Ovary (tissue), 10 donors: ENCODE measurements at places on chromosomes 16 and 17. TPM values are rescaled to one million over a fixed set of nuclear protein-coding genes. Genes with fewer than 3 reads are reported as not detected.
A peak's percentile ranks its signal among the peaks of the same experiment; 100 is the strongest.

The C17orf67 gene
- polyA plus RNA-seq, result 1.5 TPM

The C16orf90 gene
- not detected for polyA plus RNA-seq

The KRTAP1-5 gene
- polyA plus RNA-seq, result not detected

The UTS2R gene
- polyA plus RNA-seq, result not detected

The NOL3 gene
- 17.9 TPM for polyA plus RNA-seq

The RASD1 gene
- polyA plus RNA-seq, result 27.7 TPM

The KIF19 gene
- 0.54 TPM for polyA plus RNA-seq

The RNPS1 gene
- polyA plus RNA-seq, result 85.2 TPM

DNA sequence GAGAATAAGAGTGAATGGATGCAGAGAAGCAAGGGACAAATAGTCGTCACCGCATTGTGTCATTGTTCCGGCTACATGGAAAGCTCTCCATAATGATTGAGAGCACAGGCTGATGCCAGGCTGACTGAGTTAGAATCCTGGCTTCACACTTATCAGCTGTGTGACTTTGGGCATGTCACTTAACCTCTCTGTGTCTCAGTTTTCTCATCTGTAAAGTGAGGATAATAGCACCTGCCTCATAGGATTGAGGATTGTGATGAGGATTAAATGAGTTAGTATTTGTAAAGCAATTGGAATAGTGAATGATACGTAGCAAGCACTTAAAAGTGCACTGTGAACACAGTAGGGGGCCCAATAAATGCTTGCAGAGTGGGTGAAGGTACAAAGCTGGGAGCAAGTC lies 45.7 kb upstream of the LYRM9 start:
- DNase-seq, result no peak
- H3K36me3 ChIP-seq, result no peaks in the 10 kb centered on the region
- H3K27me3 ChIP-seq, result no peaks in the 10 kb centered on the region
- H3K4me1 ChIP-seq, result no peaks in the 10 kb centered on the region
- no peak overlapping the region for H3K4me3 ChIP-seq

DNA sequence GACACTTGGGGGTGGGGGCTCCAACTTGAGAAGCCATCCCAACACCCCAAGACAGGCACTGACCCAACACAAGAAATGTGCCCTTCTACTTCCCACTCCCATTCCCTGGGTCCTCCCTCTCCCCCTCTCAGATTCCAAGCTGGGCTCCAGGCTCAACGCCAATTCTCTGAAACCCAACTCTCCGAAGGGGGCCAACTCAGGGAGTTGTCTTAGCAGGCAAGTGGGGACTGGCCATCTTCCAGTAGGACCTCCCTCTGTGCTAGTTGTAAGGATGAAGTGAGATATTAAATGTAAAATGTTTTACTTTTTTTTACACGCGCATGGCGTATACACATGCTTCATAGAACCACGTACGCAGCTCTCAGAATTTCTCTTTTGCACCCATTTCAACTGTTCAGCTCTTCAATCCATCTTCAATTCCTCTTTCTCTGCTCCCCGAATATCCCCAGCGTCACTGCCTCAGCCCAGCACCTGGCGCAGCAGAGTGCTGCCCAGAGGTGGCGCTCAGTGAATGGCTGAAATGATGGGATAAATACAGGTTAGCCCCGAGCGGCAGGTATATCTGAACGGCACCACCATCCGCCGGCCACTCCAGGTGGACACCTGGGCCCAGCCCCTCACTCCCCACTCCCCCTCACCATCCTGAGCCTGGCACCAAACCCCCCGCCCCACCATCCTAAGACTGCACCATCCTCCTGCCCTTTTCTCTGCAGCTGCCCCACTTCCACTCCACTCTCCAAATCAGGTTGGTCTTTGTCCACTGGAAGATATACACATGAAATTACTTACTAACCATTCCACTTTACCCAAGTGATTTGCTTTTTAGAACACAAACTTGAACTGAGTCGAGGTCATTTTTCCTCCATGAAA lies 43.9 kb upstream of the TNRC6C start:
- no peak for DNase-seq
- H3K27me3 ChIP-seq, result no peaks in the 10 kb centered on the region
- no peaks in the 10 kb centered on the region for H3K36me3 ChIP-seq

GRCh38 chr16:67415872-67416793 lies at the start of gene ZDHHC1:
ZDHHC1 (minus strand) TSS chr16:67416477; CDS start chr16:67407775, 8,702 bp downstream.
- H3K27me3 ChIP-seq, result no peaks in the 10 kb centered on the region
- DNase-seq, result peak; percentile 89
- peak within 1 kb of the TSS; percentile 87 for H3K27ac ChIP-seq

DNA sequence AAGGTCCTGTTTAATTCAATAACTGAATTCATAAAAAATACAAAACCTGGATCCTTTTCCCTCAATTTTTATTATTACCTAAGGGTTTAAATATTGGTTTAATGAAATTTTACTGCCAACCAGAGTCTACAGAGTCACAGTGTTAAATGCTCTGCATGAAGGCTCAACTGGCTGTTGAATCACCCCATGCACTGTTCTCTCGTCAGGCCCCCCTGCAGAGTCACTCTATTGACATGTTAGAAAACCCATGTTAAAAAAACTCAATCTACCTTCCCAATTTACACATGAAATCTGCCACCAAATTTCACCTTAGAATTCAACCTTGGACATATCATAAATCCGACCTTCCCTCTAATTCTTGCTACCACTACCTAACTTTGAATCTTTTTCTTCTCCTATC lies 43.3 kb upstream of the ULK2 start:
- H3K4me3 ChIP-seq, result no peak overlapping the region
- DNase-seq, result no peak
- H3K4me1 ChIP-seq, result no peaks in the 10 kb centered on the region
- H3K36me3 ChIP-seq, result no peaks in the 10 kb centered on the region
- H3K27me3 ChIP-seq, result no peaks in the 10 kb centered on the region
- H3K27ac ChIP-seq, result no peak overlapping the region

DNA sequence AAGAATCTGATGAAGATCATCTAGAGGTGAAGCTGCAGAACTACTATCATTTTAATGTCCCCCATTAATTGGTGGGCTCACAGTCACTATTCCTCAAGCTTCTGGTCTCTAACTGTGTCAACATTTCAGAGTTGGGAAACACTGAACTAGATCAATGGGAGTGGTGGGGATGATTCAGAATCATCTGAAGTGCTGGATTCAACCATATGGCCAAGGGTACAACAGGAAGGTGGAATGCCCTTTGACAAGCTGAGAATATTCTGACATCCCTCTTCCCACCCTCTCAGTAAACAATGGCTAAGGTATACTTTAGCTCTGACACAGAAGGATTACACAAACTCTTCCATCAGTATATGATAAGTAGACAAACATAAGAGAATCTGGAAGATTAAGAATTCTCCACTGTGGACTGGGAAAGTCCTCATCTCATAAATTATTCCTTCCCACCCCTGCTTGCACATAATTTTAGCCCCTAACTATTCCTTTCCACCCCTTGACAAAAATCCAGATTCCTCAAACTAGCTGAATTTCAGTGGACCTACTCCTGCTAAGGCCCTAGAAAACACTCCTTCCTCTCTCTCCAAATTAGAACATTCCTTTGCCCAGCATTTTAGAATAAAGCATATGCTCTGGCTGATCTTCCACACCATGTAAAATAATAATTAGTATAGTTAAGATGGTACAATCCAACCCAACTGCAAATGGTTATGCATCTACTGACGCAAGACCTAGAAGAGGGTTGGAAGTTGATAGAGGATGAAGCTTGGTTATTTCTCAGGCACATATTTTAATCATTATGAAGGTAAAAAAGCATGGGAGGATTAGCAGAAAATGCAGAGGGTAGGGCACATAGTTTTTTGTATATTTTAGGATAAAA lies 16.3 kb upstream of the RFFL start:
- no peaks in the 10 kb centered on the region for H3K4me1 ChIP-seq
- DNase-seq, result no peak
- no peak overlapping the region for H3K27ac ChIP-seq
- no peaks in the 10 kb centered on the region for H3K27me3 ChIP-seq
- H3K4me3 ChIP-seq, result no peak overlapping the region
- H3K36me3 ChIP-seq, result no peaks in the 10 kb centered on the region

DNA sequence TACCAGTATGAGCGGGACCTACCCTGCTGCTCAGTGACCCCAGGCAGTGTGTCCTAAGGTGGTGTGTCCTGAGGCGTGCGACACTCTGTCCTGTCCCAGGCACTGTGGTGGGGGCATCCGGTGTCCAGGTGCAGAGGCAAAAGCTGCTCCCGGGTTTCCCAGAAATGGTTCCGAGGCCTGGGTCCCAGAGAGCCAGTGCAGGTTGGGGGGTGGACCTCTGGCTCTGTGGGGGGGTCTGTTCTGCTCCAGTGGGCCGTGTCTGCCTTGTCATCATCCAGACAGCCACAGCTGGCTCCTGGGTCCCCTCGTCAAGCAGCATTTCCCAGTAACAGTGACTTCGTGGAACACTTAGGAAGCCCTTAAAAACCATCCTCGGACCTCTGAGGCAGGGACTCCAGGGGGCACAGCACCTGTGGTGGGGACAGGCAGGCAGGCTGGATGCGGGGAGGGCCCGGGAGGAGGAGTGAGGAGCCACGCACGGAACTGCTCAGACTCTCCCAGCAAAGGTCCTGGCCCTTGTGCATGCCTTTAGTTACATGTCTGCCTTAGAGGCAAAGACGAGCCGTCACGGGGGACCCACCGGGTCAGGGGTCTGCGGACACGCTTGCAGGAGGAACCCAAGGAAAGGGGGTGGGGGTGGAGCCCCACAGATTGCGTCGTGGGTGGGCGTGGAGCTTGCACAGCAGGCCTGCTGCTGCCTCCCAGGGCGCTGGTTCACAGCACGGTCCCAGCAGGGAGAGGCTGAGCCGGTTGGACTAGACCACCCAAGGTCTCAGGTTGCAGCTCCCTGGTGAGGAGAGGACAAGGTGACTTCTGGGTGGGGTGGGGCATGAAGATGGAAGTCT lies 5.6 kb downstream of the SLC16A3 start:
- no peak overlapping the region for H3K4me3 ChIP-seq
- DNase-seq, result no peak
- no peaks in the 10 kb centered on the region for H3K27me3 ChIP-seq
- H3K36me3 ChIP-seq, result no peaks in the 10 kb centered on the region

DNA sequence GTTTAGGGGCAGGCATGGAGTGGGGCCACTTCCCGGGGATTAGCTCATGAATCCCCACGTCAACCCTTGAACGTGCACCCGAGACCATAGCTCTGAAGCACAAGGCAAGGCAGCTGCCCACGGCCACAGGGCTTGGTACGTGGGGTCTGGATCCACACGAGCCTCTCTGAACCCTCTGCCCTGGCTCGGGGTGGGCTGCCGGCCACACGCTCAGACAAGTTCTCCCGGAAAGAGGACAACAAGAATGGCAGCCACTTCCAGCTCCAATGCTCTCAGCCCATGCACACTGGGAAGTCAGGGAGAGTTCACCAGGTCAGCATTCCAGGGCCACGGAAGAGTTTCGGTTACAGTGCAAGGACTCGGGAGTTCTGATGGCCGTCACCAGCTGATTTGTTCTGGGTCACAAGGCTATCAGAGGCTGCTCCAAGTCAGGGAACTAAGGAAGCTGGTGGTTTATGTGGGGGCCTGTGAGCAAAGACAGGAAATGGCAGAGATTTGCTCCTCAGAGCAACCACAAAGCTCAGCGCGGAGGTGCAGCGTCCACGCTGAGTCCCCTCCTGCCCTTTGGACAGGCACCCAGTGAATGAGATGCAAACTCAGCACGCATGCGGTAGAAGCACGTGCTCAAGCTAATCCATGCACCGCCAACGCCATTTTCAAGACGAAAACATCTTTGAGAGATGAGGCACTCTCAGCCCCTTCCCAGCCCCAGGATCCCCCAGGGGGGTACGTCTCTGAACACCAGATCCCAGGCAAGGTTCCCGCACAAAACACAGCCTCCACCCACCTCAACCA lies 356.4 kb downstream of the FOXL1 start:
- H3K27me3 ChIP-seq, result no peaks in the 10 kb centered on the region
- no peak overlapping the region for H3K4me3 ChIP-seq
- H3K27ac ChIP-seq, result no peak overlapping the region
- H3K4me1 ChIP-seq, result peaks cover 3% of the 10 kb centered on the region
- DNase-seq, result no peak

DNA sequence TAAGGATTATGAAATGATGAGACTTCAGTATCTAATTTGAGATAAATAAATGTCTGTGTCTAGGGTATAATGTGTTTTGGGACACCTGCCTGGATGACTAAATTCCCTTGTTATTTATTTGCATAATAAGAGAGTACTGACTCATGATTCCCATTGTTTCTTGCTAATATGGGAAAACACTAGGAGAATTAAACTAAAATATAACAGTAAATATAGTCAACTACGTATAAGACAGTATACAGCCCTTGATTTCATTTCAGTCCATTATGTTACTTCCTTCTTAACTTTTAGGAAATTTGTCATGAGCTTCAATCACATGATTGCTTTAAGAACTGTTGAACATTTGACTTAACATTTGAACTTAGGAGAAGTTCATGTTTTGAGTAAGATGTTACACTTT lies 62.4 kb downstream of the VMP1 start:
- no peaks in the 10 kb centered on the region for H3K36me3 ChIP-seq
- DNase-seq, result no peak
- no peak overlapping the region for H3K4me3 ChIP-seq
- H3K27ac ChIP-seq, result no peak overlapping the region
- no peaks in the 10 kb centered on the region for H3K27me3 ChIP-seq
- no peaks in the 10 kb centered on the region for H3K4me1 ChIP-seq

DNA sequence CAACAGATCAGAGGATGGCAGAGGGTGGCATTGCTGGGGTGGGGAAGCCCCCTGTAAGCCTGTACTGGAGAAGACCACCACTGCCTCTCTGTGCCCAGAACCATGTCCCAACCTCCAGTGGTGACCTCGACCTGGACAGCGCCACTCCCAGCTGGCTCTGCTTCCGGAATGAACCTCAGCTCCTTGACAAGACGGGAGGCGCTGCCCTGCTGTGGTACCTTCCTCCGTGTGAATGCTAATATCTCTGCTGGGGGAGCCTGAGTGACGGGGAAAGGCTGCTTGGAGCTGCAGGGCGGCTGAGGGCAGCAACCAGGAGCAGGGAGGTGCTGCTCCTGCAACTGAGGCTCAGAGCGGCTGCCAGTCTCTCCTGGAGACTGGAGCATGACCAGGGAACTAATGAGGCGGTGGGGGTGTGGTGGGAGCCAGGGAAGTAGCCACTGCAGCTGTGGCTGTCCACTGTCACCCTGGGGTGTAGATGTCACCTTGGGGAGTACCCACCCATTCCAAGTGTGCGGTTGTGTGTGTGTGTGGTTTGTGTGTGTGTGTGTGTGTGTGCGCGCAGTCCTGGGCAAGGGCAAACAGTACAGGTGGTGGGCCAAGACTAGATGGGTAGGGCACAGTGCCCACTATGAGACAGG lies 6.2 kb downstream of the PRCD start:
- no peak for DNase-seq
- no peak overlapping the region for H3K27ac ChIP-seq
- no peak overlapping the region for H3K4me3 ChIP-seq
- H3K27me3 ChIP-seq, result no peaks in the 10 kb centered on the region

- H3K4me3 ChIP-seq, result no peak overlapping the region
- H3K27ac ChIP-seq, result no peak overlapping the region
- no peaks in the 10 kb centered on the region for H3K36me3 ChIP-seq
- no peak for DNase-seq
Observed at GRCh38 chr16:59039066-59039720, 305.1 kb upstream of the GOT2 start.

DNA sequence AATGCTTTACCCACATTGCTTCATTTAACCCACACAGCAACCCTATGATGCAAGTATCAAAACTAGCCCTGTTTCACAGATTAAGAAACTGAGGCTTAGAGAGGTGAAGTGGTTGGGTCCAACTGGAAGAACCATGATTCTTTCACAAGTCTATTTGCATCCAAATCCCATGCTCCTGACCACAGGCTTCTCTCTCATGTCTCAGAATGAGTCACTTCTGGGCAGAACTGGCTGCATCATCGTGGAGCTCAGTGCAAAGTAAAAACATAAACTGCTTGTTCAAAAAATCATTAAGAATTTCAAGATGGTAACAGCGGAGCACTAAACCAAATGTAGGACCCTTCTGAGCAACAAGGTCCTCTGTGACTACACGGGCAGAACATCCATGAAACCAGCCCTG lies 20.2 kb upstream of the CES1 start:
- H3K27me3 ChIP-seq, result no peaks in the 10 kb centered on the region
- no peaks in the 10 kb centered on the region for H3K4me1 ChIP-seq
- DNase-seq, result no peak
- H3K36me3 ChIP-seq, result no peaks in the 10 kb centered on the region
